Activated naive CD8-positive, alpha-beta T cell treated with anti-CD3 and anti-CD28 coated beads, Interleukin-2, amount 10 ng/mL, durations not matched to agents 7 days and 5 days (primary cell): ENCODE measurements at places on chromosomes 16 and 17. TPM values are rescaled to one million over a fixed set of nuclear protein-coding genes. Genes with fewer than 3 reads are reported as not detected.

DNA sequence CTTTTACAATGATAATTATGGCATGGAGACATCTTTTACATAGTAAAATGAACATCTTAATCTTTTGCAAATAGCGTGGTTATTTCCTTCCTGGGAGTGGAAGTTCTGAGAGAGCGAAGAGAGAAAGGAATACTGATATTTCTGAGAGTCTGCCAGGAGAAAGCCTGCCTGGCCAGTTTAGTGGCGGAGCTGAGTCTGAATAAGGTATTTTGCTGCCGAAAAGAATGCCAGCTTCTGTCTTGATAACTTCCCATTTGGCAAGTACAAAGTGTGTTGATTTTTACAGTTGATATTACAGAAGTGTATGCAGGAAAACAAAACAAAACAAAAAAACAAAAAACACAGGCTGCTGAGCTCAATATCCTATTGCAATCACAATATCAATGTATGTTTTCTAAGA is 55.9 kb downstream of the KCNJ2 start:
- H3K4me1 ChIP-seq = no peaks in the 10 kb centered on the region
- H3K27ac ChIP-seq = no peak overlapping the region
- H3K4me3 ChIP-seq = no peak overlapping the region

DNA sequence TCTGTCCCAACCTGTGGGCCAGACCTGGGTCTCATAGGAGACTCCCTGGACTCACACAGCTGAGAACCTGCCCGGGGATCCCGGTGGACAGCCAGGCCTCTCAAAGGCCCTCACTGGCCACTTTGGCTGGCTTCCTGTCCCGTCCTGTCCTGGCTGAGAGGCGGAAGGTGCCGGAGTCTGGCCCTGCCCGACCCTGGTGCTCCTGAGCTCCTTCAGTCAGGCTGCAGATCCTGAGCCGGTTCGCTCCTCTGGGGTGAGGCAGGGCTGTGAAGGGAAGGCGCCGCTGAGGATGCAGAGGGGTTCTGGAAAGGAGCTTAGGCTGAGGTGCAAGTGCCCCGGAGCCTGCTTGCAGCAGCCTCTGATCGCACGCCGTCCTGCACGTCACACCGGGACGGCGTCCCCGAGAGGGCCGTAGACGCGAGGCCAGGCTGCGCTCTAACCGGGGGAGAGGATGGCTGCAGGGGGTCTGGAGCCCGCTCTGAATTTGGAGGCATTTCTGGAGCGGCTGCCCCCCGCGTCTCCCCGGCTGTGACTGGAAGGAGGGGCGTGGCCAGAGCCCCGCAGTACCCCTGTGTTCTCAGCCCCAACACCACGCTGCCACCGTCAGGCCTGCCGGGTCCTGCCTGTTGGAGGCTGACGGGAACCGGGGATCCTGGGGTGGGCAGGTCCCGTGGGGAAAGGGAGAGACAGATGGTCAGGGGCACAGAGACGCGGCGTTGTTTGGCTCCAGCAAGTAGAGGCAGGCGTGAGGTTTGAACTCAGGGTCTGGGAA is 4.1 kb downstream of the HGS start:
- H3K36me3 ChIP-seq = peaks cover 18% of the 10 kb centered on the region
- peaks cover 17% of the 10 kb centered on the region for H3K4me1 ChIP-seq
- no peak for DNase-seq
- peak overlapping the region; percentile 30 for H3K27ac ChIP-seq

DNA sequence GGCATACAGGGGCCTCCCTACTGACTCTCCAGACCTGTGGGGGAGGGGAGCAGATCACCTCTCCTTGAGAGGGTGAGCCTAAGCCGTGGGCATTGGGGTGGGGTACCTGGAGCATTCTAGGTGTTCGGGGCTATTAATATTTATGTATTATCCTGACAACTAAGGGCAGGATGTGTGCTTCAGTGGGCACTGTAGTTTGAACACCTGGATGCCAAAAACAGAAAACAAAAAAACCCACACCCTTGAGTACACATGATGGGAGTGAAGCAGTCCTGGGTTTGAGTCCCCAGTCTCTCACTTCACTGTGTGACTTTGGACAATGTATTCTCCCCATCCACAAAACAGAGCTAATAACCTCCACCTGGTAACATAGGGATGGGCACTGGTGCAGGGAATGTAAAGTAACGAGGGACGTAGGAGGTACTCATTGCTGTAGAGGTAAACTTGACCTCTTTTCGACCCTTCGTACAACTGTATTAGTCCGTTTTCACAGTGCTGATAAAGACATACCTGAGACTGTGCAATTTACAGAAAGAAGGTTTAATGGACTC is 257.8 kb downstream of the CPPED1 start:
- H3K4me1 ChIP-seq = peaks cover 12% of the 10 kb centered on the region
- DNase-seq = no peak
- H3K27me3 ChIP-seq = no peaks in the 10 kb centered on the region
- H3K36me3 ChIP-seq = no peaks in the 10 kb centered on the region

DNA sequence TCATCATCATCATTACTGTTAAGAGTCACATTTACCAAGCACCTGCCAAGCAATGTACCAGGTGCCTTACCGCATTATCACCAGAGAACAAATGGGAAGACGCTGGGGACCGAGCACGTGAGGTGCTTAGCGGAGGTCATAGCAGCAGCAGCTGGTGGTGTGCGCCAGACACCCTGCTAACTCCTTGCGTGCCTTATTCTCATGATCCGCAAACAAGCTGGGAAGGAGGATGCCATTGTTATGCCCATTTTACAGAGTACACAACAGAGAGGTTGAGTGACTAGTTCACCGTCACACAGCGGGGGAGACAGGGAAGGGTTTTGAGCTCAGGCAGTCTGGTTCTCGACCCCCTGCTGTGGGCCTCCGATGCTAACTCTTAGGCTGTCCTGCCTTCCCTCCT is 7.3 kb downstream of the ATP2A3 start:
- no peak overlapping the region for H3K4me3 ChIP-seq
- H3K4me1 ChIP-seq = peaks cover 36% of the 10 kb centered on the region
- DNase-seq = no peak
- H3K36me3 ChIP-seq = peaks cover 8% of the 10 kb centered on the region

DNA sequence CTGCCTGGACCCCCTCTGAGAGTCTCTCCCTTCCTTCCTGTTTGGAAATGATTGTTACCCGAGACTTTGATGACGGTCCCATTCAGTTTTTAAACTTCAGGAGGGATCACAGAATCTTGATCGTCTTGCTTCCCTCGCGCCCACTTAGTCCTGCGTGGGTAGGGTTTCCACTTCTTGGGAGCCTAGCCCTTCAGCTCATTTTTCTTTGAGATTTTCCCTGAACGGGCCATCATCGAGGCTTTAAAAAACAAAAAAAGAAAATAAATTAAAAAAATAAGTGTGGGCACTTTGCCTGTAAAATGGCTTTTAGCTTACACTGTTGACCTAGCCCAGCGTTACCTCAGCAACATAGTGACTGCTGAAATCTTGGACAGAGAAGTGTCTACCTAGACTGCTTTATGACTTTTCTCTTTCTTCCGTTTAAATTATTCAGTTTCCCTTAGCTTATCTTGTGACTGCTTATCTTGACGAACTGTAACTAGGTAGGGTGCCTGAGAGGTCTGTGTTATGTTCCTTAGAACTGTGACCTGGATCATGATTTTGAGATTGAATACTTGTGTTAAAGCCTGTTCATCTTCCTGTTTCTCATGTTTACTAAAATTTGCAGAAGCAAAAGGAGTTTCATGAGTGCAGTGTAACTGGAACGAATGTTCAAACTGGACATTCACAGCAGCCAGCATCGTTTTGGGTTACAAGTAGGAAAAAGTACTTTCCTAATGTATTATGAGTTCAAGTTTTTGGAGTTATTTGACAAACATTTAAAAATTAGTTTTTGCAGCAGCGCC is 874 bp downstream of the WWP2 start:
- H3K27ac ChIP-seq = peak overlapping the region; percentile 95
- H3K27me3 ChIP-seq = no peaks in the 10 kb centered on the region
- peaks cover 18% of the 10 kb centered on the region for H3K4me1 ChIP-seq

DNA sequence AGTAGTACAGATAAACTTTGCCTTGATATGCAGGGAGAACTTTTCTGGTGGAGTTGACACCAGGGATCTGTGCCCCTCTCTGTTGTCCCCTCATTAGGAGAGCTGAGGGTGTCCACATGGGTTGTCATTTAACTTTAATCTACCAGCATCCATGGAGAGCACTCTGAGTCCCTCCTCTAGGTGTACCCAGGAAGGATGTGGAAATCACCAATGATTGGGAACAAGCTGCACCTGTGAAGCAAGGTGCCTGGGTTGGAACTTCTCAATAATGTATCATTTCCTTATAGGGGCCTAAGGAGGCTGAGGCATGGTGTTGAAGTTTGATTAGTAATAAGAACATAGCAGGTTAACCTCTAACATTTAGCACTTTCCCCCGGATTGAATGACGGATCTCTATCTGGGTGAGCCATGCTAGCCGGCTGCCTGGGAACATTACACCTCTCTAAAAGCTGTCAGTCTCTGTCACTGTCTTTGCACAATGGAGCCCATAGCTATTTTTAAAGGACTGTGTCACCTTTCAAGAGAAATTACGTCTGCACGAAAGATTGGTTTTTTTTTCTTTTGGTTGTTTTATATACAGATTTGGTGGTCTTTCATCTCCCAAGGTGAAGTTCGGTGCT is 239.3 kb downstream of the MAF start:
- DNase-seq = no peak
- H3K36me3 ChIP-seq = no peaks in the 10 kb centered on the region
- H3K27me3 ChIP-seq = peaks cover 18% of the 10 kb centered on the region

GRCh38 chr17:66573078-66573477 is 261.8 kb upstream of the CACNG5 start:
- H3K27ac ChIP-seq = no peak overlapping the region
- H3K36me3 ChIP-seq = peaks cover 8% of the 10 kb centered on the region
- no peaks in the 10 kb centered on the region for H3K4me1 ChIP-seq

GRCh38 chr17:79810130-79811010 is 13.5 kb upstream of the CBX8 start:
- H3K27ac ChIP-seq = no peak overlapping the region
- H3K27me3 ChIP-seq = peaks cover 68% of the 10 kb centered on the region
- H3K36me3 ChIP-seq = no peaks in the 10 kb centered on the region
- peak overlapping the region; percentile 45 for H3K4me3 ChIP-seq

DNA sequence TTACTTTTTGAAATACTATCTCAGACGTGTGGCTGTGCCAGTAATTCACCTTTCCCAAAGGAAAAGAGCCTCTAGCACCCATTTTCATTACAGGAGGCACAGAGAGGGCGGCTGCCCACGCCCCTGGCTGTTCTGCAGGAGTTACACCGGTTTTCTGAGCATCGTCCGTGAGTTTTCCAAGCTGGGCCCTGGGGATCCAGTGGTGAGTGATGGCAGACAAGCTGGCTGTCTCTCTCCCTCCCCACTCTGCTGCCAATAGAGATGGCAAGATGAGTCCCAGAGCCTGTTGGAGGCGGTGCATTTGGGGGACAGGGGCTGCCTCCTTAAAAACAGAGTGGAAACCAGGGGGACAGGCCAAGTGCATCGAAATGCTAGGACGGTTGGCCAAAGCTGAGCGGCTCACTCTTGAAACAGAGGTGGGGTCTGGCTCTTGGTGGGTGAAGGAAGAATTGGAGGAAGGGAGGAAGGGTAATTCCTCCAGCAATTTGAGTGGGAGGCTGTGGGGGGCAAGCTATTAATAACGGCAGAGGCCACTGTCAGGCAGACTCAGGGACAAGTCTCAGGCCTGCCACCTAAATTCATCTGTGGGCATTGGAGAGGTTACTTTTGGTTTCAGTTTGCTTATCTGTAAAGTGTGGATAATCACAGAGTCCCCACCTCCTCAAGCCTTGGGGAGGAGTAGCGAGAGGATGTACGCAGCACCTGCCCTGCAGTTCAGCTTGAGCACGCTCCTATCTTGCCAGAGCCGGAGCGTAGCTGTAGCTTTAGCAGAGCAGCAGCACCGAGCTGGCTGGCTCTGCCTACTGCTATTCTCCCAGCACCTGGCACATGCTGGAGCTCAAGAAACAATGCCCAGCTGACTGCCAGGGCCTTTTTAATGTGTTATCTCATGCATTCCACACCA is 7.5 kb upstream of the NOS2 start:
- H3K4me1 ChIP-seq = peaks cover 43% of the 10 kb centered on the region
- H3K4me3 ChIP-seq = peak overlapping the region; percentile 74
- H3K36me3 ChIP-seq = peaks cover 19% of the 10 kb centered on the region
- peak; percentile 65 for DNase-seq

DNA sequence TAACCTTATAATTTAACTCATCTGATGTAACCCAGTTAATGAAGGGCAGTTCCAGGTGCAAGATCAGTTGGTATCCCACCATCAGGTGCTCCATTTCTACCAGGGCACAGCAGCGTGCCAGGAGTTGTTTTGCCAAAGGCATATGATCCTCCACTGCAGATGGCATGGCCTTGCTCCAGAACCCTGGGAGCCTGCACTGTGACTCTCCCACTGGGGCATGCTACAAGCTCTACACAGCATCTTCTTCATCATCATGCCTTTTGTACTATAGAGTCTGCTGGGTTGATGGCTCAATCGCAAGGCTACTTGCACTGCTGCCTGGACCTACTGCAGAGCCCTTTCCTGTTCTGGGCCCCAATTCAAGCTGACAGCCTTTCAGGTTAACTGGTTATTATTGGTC is 11.3 kb upstream of the MAPT start:
- no peak overlapping the region for H3K4me3 ChIP-seq
- H3K27me3 ChIP-seq = peaks cover 8% of the 10 kb centered on the region
- peaks cover 8% of the 10 kb centered on the region for H3K4me1 ChIP-seq
- H3K36me3 ChIP-seq = peaks cover 2% of the 10 kb centered on the region

GRCh38 chr17:82767041-82767754 is 15.3 kb downstream of the TBCD start:
- no peak overlapping the region for H3K27ac ChIP-seq
- no peak overlapping the region for H3K4me3 ChIP-seq
- DNase-seq = no peak
- H3K36me3 ChIP-seq = peaks cover 19% of the 10 kb centered on the region
- H3K4me1 ChIP-seq = peaks cover 5% of the 10 kb centered on the region

DNA sequence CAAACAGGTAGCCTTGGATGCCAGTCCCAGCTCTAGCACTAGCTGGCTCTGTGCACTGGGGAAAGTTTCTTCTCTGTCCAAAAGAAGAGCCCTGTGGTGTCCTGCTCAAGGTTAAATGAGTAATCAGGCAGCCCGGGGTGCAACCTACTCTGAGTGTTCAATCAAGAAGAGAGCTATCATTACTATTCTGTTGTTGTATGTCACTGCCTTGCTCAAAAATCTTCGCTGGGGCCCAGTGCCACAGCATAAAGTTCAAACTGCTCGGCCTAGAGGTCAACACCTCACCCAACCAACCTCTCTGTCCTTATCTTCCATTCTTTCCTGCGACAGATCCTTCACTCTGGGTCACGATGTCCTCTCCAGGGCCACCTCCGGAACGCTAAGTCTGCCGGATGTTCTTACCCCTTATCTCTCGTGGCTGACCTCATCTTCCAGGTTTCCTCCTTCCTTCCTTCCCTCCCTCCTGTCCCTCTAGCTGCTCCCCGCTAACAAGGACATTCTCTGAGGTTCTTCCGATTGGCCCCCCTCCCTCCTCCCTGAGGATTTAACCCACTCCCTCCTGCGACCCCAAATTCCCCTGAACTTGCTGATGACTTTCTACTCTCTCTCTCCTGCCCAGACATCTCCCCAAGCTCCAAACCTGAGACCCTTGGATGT is 4.4 kb downstream of the FDXR start:
- H3K27ac ChIP-seq = no peak overlapping the region
- H3K27me3 ChIP-seq = no peaks in the 10 kb centered on the region
- peaks cover 19% of the 10 kb centered on the region for H3K36me3 ChIP-seq
- DNase-seq = no peak
- H3K4me3 ChIP-seq = no peak overlapping the region

Gene ACSM3
- 9.7 TPM for total RNA-seq
